ENCODE measurements at places on chromosomes 6 and 20.

DNA sequence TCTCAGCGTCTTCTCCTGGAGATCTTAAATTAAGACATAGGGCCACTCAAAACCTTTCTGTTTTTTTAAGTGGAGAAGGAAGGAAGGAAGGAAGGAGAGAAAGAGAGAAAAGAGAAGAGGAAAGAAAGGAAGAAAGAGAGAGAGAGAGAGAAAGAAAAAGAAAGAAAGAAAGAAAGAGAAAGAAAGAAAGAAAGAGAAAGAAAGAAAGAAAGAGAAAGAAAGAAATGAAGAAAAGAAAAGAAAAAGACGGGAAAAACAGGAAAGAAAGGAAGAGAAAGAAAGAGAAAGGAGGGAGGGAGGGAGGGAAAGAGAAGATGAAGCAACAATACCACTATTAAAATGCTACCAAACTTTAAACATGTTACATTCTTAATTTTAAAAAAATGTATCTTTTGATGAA is 336.5 kb upstream of the ARID1B start:
- no peak overlapping the region for H3K4me3 ChIP-seq
- H3K4me1 ChIP-seq = no peaks in the 10 kb centered on the region

GRCh38 chr20:15395457-15395856 is 1058.0 kb upstream of the FLRT3 start:
- no peaks in the 10 kb centered on the region for H3K27me3 ChIP-seq
- H3K36me3 ChIP-seq = no peaks in the 10 kb centered on the region
- no peak overlapping the region for H3K4me3 ChIP-seq
- H3K4me1 ChIP-seq = no peaks in the 10 kb centered on the region

DNA sequence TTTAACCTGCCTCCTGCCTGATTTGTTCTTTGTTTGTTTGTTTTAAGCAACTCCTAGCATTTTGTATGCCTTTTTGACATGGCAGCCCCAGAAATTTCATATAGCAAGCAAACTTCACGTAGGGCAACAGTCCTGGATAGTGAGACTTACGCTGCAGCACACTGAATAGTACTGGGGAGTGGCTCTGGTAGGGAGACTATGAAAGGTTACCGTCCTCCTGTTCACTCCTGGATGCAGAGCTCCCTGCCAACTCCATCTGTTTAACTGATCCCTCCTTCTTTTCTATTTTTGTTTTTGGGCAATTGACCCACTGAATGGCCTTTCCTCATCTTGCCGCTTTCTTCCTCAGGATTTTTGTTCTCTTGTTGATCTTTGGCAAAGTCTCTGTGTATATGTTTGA is 44.5 kb upstream of the BMP6 start:
- H3K4me1 ChIP-seq = no peaks in the 10 kb centered on the region
- no peak for DNase-seq
- H3K27ac ChIP-seq = no peak overlapping the region
- no peaks in the 10 kb centered on the region for H3K36me3 ChIP-seq
- H3K4me3 ChIP-seq = no peak overlapping the region

DNA sequence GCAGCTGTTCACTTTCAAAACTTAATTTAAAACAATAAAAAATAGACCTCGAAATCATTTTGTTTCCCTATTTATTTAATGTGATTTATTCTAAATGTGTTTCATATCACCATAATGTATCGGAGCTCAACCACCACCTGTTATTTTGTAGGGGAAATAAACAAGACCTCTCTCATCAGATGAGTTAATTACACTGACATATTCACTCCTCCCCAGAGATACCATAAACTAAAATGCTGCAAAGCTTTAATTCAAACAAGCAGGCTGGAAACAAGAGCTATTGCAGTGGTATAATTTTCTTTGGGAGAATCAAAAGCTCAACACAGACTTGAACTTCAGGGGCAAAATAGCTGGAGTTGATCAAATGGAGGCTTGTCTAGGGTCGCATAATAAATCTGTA is 303.5 kb upstream of the TSHZ2 start:
- H3K27ac ChIP-seq = no peak overlapping the region
- no peak overlapping the region for H3K4me3 ChIP-seq
- no peaks in the 10 kb centered on the region for H3K4me1 ChIP-seq
- no peaks in the 10 kb centered on the region for H3K36me3 ChIP-seq
- DNase-seq = no peak

DNA sequence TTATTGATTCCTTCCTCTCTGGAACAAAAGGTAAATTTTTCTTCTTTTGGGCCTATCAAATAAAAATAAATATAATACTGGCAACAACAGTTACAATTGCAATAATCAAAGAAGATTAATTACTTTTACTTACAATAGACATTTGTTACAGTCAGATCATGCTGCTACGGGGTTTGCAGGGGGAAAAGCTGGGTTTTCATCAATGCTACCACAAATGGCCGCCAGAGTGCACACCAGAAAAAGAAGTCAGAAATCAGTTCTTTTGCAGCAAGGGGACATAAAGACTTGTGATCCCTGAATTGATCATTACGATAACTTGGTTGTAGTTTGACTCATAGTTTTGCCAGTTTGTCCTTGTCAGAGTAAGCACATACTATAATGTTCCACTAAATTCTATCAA is 714.5 kb upstream of the EYS start:
- H3K4me1 ChIP-seq = no peaks in the 10 kb centered on the region
- no peak overlapping the region for H3K4me3 ChIP-seq
- H3K27me3 ChIP-seq = no peaks in the 10 kb centered on the region
- no peak overlapping the region for H3K27ac ChIP-seq
- no peaks in the 10 kb centered on the region for H3K36me3 ChIP-seq

GRCh38 chr6:139251045-139251690 is 40.6 kb downstream of the TXLNB start:
- H3K4me1 ChIP-seq = peaks cover 12% of the 10 kb centered on the region
- H3K36me3 ChIP-seq = peaks cover 21% of the 10 kb centered on the region
- no peak for DNase-seq
- H3K4me3 ChIP-seq = no peak overlapping the region
- H3K27ac ChIP-seq = no peak overlapping the region

GRCh38 chr20:15612198-15612597 is 961.0 kb downstream of the KIF16B start:
- H3K4me1 ChIP-seq = no peaks in the 10 kb centered on the region
- H3K4me3 ChIP-seq = no peak overlapping the region
- no peaks in the 10 kb centered on the region for H3K36me3 ChIP-seq
- DNase-seq = no peak
- peaks cover 2% of the 10 kb centered on the region for H3K27me3 ChIP-seq
- no peak overlapping the region for H3K27ac ChIP-seq

DNA sequence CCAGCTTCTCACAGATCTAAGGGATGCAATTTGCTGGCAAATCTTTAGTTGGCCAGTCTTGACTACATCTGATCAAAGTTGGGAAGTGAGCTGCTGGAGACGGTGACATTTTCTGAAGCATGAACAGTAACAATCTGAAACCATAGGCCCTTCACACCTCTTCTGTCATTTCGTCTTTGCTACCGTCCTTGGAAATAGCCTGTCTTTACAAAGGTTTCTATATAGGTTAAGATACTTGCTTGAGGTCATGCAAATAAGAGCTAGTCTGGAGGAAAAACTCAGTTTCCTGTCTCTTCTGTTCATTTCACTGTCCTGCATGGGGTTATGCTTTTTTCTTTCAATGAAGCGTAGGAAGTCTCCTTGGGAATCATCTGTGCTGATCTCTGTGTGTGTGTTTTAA is 55.6 kb downstream of the CARMIL1 start:
- peaks cover 32% of the 10 kb centered on the region for H3K4me1 ChIP-seq
- H3K36me3 ChIP-seq = no peaks in the 10 kb centered on the region
- DNase-seq = no peak
- no peak overlapping the region for H3K27ac ChIP-seq
- no peak overlapping the region for H3K4me3 ChIP-seq

- H3K27me3 ChIP-seq = no peaks in the 10 kb centered on the region
- no peaks in the 10 kb centered on the region for H3K36me3 ChIP-seq
- H3K4me1 ChIP-seq = no peaks in the 10 kb centered on the region
- no peak overlapping the region for H3K4me3 ChIP-seq
- H3K27ac ChIP-seq = no peak overlapping the region
- no peak for DNase-seq
These were observed 212.7 kb downstream of the PACRG start for GRCh38 chr6:162940426-162940825.

DNA sequence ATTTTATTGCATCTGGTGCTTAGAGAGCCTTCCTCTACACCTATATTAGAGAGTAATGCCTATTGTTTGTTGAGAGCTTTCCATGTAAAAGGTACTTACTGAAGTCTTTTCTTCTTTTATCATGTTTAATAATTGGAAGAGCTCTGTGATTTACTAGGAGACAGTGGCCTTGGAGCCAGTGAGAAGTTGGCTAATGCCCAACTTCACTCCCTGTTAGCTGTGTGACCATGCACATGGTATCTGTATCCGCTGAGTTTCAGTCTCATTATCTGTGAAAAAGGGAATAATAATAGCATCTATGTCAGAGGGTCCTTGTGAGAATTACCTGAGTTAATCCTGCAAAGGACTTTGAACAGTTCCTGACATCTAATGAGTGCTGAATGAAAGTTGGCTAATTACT is 105.0 kb downstream of the CD109 start:
- H3K27me3 ChIP-seq = peaks cover 4% of the 10 kb centered on the region
- H3K4me1 ChIP-seq = no peaks in the 10 kb centered on the region
- no peak for DNase-seq
- no peaks in the 10 kb centered on the region for H3K36me3 ChIP-seq

DNA sequence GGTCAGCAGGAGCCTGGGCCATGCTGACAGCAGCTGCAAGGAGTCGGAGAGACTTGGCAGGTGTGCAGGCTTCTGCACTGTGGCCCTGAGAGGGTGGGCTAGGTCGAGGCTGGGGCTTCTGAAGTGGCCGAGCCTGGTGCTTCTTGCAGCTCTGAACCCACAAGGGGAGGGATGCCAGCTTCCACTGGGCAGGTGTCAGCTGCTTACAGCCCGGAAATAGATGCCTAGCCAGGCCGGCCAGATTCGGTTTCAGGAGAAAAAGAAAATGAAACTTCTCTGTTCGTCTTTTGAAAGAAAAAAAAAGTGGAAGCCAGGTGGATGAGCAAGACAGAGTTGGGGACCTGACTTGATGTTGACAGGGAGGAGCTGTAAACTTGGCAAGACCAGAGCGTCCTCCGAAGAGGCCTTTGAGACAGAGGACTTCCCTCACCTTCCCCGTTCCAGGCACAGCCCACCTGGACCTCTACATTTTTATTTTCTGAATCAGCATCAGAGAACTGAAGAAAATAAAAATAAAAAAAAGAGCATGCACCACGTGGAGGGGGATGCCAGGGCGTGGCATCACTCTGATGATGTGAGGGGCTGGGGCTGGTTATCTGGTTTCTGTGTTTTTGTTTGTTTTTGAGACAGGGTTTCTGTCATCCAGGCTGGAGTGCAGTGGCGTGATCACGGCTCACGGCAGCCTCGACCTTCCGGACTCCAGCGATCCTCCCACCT is at the start of gene ZBP1:
Gene ZBP1, minus strand, starts transcription at position 153 of the 717 bp plus-strand sequence. Its CDS starts 131 bp downstream, at position 22.
- H3K27ac ChIP-seq = peak within 1 kb of the TSS; percentile 94
- H3K36me3 ChIP-seq = peaks cover 30% of the 10 kb centered on the region
- peak within 1 kb of the TSS; percentile 84 for H3K4me3 ChIP-seq
- H3K4me1 ChIP-seq = peaks cover 63% of the 10 kb centered on the region
- peak; percentile 58 for DNase-seq

DNA sequence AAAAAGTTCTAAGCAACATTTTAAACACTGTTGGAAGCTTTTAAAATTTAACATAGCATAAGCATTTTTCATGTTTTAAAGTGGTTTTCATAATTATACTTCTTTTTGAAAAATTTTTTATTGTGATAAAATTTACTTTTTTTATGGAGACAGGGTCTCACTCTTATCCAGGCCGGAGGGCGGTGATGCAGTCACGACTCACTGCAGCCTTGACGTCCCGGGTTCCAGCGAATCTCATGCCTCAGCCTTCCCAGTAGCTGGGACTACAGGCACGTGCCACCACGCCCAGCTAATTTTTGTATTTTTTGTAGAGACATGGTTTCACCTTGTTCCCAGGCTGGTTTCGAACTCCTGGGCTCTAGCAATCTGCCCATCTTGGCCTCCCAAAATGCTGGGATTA is 46.1 kb upstream of the TULP4 start:
- H3K27ac ChIP-seq = no peak overlapping the region
- peaks cover 18% of the 10 kb centered on the region for H3K4me1 ChIP-seq
- peaks cover 15% of the 10 kb centered on the region for H3K36me3 ChIP-seq

GRCh38 chr20:58719258-58719657 is 26.7 kb downstream of the NPEPL1 start:
- H3K36me3 ChIP-seq = no peaks in the 10 kb centered on the region
- no peak overlapping the region for H3K27ac ChIP-seq

- peaks cover 26% of the 10 kb centered on the region for H3K4me1 ChIP-seq
- no peak for DNase-seq
- H3K36me3 ChIP-seq = no peaks in the 10 kb centered on the region
- H3K27me3 ChIP-seq = no peaks in the 10 kb centered on the region
- H3K4me3 ChIP-seq = no peak overlapping the region
These were observed 13.3 kb upstream of the ITPR3 start for GRCh38 chr6:33607784-33608161.

DNA sequence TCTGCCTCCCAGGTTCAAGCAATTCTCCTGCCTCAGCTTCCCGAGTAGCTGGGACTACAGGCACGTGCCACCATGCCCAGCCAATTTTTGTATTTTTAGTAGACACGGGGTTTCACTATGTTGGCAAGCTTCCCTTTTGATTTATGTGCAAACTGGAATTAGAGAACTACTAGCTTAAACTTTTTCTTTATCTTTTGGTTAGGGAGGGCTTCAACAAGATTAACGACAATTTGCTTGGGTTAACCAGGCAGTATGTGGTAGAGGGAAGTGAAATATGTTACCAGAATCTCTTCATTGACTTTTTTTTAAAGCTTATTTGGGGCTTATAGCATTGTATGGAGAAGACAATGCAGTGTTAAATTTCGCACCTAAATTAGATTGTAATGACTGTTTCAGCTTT is 9.0 kb downstream of the MYO6 start:
- H3K4me1 ChIP-seq = no peaks in the 10 kb centered on the region
- no peak overlapping the region for H3K4me3 ChIP-seq
- no peaks in the 10 kb centered on the region for H3K36me3 ChIP-seq
- no peak overlapping the region for H3K27ac ChIP-seq

GRCh38 chr20:23349338-23350195 is 1.0 kb upstream of the NXT1 start:
- H3K36me3 ChIP-seq = peaks cover 20% of the 10 kb centered on the region
- H3K27me3 ChIP-seq = no peaks in the 10 kb centered on the region
- peak overlapping the region; percentile 100 for H3K27ac ChIP-seq
- peaks cover 30% of the 10 kb centered on the region for H3K4me1 ChIP-seq
- H3K4me3 ChIP-seq = peak overlapping the region; percentile 99
- DNase-seq = no peak

DNA sequence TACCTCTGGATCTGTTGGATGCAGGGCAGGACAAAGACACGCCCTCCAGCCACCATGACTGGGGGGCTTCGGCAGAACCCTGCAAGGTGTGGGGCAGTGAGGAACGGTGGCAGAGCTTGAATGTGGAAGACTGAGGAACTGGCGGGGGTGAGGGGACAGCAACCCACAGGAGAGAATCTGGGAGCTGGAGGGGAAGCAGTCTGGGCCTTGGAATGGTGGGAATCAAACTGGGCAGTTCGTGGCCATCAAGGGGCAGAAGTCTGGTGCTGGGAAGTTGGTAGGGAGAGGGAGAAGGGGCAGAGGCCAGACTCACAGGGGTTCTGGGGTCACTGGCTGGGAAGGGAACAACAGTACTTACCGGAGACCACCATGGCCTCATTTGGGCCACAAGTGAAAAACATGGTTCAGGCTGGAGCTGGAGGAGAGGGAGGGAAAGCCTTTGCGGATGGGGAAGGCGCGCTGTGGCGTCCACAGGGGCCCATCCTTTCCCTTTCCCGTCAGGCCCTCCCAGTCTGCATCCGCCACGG is 635 bp downstream of the FLOT1 start:
- H3K4me1 ChIP-seq = peaks cover 40% of the 10 kb centered on the region
- H3K4me3 ChIP-seq = peak overlapping the region; percentile 89
- H3K36me3 ChIP-seq = peaks cover 32% of the 10 kb centered on the region
- H3K27me3 ChIP-seq = no peaks in the 10 kb centered on the region
- DNase-seq = no peak

- no peaks in the 10 kb centered on the region for H3K27me3 ChIP-seq
- H3K4me1 ChIP-seq = peaks cover 16% of the 10 kb centered on the region
- H3K4me3 ChIP-seq = no peak overlapping the region
- no peak overlapping the region for H3K27ac ChIP-seq
- H3K36me3 ChIP-seq = peaks cover 18% of the 10 kb centered on the region
These were observed 8.3 kb upstream of the CEP85L start for GRCh38 chr6:118659513-118660217.
